Nephron progenitor cell (in vitro differentiated cells): ENCODE measurements at places on chromosomes 3 and 15.

- DNase-seq = no peak
Measured at GRCh38 chr15:55791551-55792400, 48.8 kb upstream of the PRTG start.

DNA sequence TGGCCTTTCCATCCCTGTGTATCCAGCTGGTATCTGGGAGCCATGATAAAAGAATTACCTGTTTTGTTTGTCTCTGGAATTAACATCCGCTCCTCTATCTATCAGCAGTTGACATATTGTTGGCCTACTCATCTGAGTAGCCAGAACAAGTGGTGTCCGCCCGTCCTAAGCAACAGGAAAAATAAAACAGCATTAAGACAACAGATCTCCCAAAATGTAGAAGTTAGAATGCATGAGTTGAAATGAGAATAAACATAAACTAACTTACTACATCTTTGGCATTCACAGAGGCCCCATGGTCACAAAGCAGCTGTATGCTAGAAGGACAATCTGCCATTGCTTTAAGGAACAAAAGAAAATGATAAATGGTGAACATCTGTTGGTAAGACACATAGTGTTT is 75.9 kb downstream of the UACA start:
- no peak for DNase-seq

DNA sequence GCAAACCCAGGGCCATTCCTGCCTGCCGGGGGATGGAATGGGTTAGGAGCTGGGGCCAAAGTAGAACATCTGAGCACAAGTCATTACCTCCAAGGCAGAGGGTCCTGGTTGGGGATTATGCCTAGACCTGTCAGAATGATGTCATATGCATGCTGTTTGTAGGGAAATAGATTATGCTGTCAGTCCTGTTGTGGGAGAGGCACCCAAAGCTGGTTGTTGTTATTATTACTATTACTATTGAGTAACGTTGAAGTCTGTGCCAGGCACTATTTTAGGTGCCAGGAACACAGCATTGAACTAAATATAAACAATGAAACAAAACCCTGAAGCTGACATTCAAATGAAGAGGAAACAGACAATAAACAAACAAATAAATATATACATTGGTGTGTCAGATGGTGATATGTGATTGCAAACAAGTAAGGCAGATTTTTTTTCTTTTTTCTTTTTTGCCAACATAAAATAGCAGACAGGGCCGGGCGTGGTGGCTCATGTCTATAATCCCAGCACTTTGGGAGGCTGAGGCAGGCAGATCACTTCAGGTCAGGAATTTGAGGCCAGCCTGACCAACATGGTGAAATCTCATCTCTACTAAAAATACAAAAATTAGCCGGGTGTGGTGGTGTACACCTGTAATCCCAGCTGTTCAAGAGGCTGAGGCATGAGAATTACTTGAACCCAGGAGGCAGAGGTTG is 2.0 kb downstream of the P4HTM start:
- DNase-seq = no peak

DNA sequence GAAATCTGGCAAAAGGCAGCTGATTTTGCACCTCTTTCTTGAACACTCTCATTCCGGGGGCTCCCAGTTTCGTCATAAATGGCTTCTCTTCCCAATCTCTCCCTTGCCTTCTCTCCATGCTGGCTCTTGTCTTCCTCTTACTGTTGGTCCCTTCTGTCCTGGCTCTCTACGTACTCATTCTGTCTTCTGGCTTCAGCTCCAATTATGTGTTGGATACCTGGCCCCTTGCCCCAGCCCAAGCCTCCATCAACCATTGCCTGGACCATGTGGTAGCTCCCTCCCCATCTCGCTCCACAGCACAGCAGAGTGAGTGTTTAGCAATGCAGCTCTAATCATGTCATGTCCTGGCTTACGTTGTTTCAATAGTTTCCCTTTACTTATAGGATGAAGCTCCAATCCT is 21.7 kb upstream of the KY start:
- no peak for DNase-seq

DNA sequence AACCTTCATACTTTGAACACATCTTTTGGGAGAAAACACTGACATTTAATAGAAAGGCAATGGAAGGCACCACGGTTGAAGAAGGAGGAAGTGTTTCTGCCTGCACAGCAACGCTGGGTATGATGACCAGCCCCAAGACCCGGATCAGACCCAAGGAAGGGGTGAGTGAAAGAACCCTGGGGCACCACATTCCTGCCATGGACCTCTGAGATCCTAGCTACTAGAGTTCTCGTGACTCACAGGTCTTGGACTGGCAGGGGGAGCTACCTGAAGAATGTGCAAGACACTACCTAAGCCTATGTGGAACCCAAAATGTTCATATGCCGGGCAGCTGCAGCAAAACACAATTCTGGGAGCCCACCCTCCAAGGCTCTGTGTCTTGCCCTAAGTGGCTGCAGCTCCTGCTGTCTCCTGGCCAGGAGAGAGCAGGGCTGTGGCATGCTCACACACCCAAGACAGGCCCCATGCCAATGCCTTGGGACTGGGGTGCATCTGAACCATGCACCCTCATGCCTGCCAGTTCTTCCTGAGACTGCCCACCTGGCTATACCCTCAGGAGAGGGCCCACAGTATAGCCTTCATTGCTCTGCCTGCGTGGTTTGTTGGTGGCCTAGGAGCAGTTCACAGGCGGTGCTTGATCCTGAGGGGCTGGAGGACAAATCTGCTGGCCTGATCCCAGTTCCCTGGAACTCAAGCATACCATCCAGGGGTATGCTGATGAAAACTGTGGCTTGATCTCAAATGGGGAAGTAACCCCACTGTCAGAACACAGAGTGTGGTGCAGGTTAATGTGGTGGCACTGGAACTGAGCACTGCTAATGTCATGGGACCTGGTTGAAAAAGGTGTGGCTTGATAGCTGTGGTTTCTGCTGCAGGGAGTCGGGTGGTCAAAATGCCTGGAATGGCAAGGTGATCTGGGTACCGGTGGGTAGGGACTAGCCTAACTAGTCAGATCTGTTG is 353.3 kb upstream of the ARHGEF26 start:
- DNase-seq = no peak

DNA sequence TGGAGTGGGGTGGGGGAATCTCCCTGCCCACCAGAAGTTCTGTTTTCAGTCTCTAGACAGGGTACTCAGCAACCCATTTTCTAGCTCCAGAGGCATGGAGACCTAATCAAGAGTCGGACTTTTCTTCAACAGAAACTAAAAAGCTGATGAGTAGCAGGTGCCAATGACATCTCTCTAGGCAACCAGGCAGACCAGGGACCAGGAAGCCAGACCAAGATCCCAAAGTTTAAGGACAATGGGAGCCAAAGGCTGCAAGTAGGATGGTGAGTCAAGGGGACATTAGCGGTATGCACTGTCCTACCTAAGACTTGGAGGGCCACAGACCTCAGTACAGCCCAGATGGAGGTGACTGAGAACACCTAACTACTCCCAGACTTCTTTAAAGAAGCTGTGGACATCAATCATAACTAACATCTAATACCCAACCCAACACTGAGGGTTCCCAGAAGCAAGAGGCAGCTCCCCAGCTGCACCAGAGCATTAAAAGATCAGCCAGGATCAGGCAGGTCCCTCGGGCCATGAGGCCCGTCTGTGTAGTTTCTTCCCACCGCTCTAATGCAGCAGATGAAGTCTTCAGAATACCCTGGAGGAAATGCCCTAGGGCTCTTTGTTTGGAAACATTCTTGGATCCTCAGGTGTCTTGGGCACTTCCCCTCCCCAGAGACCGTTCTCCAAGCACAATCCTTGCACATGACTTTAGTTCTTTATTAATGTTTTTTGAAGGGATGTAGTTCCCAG is 979 bp downstream of the CCDC71 start:
- DNase-seq = no peak

- no peak for DNase-seq
Measured at GRCh38 chr3:5079761-5080160, 42.3 kb upstream of the ARL8B start.

- DNase-seq = no peak
Measured at GRCh38 chr3:31958701-31959152, 22.3 kb downstream of the OSBPL10 start.

- no peak for DNase-seq
Measured at GRCh38 chr15:85988741-85989140, 90.9 kb upstream of the AGBL1 start.

DNA sequence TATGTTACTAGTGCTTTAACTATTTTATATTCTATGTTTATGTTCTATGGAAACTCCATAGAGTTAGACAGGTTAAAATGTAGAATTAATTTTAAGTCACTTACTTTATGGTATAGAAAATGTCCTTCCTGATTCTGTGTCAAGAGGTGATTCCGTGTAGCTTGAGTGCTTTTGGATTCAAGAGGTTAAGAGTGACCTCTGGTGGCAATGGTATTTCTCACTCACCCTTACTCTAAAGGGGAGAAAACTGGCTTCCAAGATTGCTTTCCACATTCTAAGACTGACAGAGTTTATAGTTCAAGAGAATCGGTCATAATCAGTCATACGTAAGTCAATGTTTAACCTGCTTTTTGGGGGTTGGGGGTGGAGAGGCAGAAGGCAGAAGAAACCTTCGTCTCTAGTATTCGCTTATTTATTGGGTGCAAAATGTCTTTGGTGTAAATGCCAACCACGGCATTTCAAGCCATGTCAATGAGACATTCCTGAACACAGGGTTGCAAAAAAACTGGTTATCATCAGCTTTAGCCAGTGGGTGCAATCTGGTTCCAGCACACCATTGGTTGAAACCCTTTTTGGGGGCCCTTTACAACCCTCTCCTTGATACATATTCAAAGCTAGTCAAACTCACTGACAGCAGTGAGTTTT is 92.0 kb upstream of the VGLL3 start:
- peak; percentile 6 for DNase-seq

GRCh38 chr15:75952525-75952924 is 48.8 kb downstream of the FBXO22 start:
- no peak for DNase-seq

DNA sequence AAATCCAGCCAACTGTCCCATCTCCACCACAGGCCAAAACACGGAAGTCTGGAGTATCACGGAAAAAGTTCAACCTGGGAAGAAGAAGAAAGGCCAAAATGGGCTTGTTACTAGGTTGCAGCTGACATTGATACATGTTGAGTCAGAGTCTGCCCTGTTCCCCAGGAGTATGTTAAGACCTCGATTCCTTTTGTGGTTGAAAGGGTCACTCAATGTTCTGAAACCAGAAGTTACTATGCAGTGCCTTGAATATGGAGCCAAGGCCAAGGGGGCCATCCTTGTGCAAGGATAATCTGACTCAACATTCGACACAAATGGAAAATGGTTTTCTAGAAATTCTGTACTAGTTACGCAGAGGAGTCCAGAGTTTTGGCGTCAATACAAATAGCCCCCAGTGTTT is 104.2 kb downstream of the DGKG start:
- DNase-seq = no peak

DNA sequence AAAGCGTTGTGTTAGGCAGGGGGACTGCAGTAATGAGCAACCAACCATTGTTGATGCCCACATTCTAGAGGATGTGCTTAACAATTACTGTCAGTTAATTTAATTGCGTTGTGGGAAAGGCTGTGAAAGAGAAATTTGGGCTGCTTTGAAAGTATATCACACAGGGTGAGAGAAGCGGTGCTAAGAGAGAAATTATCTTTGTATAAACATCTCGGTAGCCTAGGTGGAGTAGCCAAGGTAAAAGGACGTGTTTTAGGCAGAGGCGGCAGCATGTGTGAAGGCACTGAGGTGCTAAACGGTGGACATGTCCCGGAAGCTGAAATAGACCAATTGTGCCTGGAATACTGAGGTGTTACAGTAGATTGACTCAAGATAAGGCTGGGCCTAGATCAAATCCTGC is 71.9 kb downstream of the UBE2E2 start:
- DNase-seq = no peak

- DNase-seq = no peak
Measured at GRCh38 chr3:27385504-27385903, 16.3 kb upstream of the NEK10 start.

DNA sequence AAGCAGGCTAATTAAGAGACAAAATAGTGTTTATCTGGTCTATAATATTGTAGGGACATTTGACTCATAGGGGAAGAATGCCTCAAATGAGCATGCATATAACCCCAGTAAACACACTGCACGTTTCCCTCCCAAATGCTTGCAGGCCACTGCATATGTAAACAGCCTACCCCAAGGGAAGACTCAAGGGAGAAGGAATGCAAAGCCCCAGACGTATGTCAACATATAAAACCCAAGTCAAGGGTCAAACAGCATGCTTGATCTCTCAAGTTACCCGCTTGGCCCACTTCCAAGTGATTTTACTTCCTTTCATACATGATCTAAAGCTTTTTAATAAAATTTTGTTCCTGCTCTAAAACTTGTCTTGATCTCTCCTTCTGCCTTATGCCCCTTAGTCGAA is 1090.0 kb downstream of the OTOL1 start:
- DNase-seq = no peak

- DNase-seq = no peak
Measured at GRCh38 chr3:158404131-158404718, 166.8 kb upstream of the MLF1 start.

DNA sequence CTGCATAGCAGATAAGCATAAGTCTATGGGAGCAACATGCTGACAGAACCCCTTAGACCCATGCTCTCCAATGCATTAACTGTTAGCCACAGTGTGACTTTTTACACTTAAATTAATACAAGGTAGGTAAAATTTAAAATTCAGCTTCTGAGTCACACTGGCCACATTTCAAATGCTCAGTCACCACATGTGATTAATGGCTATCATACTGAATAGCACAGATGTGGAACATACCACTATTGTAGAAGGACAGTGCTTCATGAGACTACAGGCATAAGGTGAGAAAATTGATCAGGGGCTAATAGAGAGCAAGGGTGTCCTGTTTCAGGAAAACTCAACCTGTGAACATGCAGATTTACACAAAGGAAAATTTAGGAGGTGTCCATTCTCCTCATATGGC is 357.0 kb upstream of the SEMA6D start:
- no peak for DNase-seq

- peak; percentile 8 for DNase-seq
Measured at GRCh38 chr3:155701882-155702465, 42.9 kb downstream of the PLCH1 start.

- DNase-seq = no peak
Measured at GRCh38 chr3:156477323-156477722, 77.6 kb downstream of the SSR3 start.

DNA sequence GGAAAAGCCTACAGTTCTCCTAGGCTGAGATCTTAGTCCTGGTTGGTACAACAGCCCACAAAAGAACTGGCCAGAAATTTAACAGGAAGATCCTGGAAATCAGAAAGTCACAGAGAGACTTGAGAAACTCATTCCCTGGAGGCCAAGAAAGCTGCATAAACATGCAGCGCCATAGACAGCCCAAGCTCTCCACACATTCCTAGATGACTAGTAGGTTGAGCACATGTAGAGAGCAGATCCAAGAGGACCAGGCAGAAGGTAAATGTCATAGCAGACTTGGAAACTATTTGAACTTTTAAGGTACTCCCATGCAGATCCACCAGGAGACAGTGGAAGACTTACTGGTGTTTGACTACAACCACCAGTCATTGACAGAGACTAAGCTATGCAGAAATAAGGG is 18.4 kb downstream of the KBTBD12 start:
- no peak for DNase-seq

- no peak for DNase-seq
Measured at GRCh38 chr3:172717493-172718088, 6.7 kb upstream of the NCEH1 start.

- DNase-seq = no peak
Measured at GRCh38 chr3:177946497-177946896, 589.7 kb upstream of the KCNMB2 start.
